Heart right ventricle (tissue), 16 donors: ENCODE measurements at places on chromosomes 16 and 17. TPM values are rescaled to one million over a fixed set of nuclear protein-coding genes. Genes with fewer than 3 reads are reported as not detected.

- peaks cover 25% of the 10 kb centered on the region for H3K36me3 ChIP-seq
- peaks cover 63% of the 10 kb centered on the region for H3K4me1 ChIP-seq
- peak overlapping the region; percentile 83 for H3K27ac ChIP-seq
- H3K4me3 ChIP-seq = no peak overlapping the region
- no peak for DNase-seq
Measured at GRCh38 chr17:4540224-4540651, 14.9 kb downstream of the MYBBP1A start.

NUDT21 gene
- total RNA-seq = 62.2 TPM

CORO7 gene
- 6.8 TPM for total RNA-seq

DPH1 gene
- 23.2 TPM for total RNA-seq

GRCh38 chr17:3851461-3852100 is 5.5 kb upstream of the NCBP3 start:
- no peak for DNase-seq
- H3K27ac ChIP-seq = no peak overlapping the region
- no peak overlapping the region for H3K4me3 ChIP-seq
- no peaks in the 10 kb centered on the region for H3K27me3 ChIP-seq
- H3K4me1 ChIP-seq = no peaks in the 10 kb centered on the region

DNA sequence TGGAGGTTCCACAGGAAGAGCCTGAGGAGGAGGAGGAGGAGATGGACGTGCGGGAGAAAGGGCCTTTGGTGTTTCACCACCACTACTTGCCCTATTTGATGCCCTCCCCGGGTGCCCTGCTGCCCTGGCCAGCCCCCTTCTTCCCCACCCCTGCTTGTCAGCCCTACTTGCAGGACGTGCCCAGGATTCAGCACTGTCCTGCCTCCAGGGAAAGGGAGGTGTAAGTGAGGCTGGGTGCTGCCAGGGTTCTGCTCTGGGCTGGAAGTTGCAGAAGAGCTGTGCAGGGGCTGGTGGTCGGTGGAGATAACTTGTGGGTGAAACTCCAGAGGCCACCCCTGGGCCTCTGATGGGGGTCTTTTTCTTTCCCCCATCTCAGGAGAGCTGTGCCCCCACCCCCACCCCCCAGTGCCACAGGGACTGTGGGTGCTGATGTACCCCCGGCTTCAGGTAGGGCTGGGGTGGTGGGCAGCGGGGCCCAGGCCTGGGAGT is 3.0 kb downstream of the PRR29 start:
- H3K4me1 ChIP-seq = peaks cover 69% of the 10 kb centered on the region
- DNase-seq = no peak
- peak overlapping the region; percentile 86 for H3K27ac ChIP-seq
- peaks cover 30% of the 10 kb centered on the region for H3K36me3 ChIP-seq
- H3K27me3 ChIP-seq = peaks cover 22% of the 10 kb centered on the region

DNA sequence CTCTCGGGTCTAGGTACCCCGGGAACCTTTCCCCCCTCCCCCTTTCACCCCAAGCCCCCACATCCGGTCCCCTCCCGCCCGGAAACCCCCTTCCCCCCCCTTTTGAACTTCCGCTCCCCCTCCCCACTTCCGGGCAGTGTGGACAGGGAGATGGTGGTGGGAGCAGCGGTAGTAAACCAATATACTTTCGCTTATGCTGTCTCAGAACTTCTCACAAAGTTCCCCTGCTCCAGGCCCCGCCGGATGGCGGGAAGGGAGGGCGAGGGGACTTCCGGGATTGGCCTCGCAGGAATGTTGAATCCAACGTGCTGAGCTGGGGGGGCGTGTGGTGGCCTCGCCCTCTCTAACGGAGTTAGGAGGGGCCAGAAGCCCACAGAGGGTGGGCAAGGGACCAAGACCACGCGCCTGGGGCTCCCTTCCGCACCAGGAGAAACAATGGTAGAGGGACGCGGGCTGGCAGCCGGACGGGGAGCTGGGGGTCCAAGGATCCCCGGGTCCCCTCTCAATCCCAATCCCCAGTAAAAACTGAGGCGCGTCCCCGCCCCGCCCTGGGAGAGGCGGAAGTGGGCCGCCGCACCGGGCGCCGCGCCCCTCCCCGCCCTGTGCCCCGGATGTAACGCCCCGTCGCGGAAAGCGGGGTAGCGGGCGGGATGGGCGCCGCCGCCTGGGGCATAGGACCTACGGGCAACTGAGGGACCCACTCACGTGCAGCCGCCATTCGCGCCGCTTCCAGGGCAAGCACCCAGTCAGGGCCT is 742 bp downstream of the PFN1 start:
- H3K27ac ChIP-seq = peak overlapping the region; percentile 100
- peak; percentile 66 for DNase-seq

DNA sequence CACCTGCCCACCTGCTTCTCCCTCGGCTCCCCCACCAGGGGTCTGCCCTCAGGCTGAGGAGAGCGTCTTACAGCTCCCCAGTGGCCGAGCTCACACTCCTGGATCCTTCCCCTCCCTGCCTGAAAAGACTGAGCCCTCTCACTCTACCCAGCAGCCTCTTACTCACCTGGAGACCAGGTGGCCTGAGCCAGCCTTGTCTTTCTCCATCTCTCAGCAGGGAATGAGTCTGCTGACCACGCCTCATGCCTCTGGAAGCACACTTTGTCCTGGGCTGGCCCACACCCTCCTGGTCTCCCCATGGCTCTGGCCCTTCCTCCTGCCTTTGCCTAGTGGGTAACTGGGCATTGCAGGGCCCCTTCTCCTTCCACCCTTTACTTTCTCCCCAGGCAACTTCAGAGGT is 177.2 kb downstream of the ENGASE start:
- no peak for DNase-seq
- peaks cover 93% of the 10 kb centered on the region for H3K27me3 ChIP-seq
- H3K4me3 ChIP-seq = no peak overlapping the region
- no peaks in the 10 kb centered on the region for H3K36me3 ChIP-seq
- no peak overlapping the region for H3K27ac ChIP-seq

- H3K36me3 ChIP-seq = no peaks in the 10 kb centered on the region
- H3K27ac ChIP-seq = no peak overlapping the region
- H3K4me3 ChIP-seq = no peak overlapping the region
- no peak for DNase-seq
- no peaks in the 10 kb centered on the region for H3K4me1 ChIP-seq
Measured at GRCh38 chr17:63041722-63042121, 75.7 kb downstream of the TANC2 start.

GRCh38 chr17:39598047-39598481 is 9.7 kb downstream of the NEUROD2 start:
- no peak overlapping the region for H3K27ac ChIP-seq
- H3K36me3 ChIP-seq = no peaks in the 10 kb centered on the region
- H3K4me1 ChIP-seq = peaks cover 15% of the 10 kb centered on the region
- peaks cover 94% of the 10 kb centered on the region for H3K27me3 ChIP-seq
- DNase-seq = no peak

EVPLL gene
- not detected for total RNA-seq

GRCh38 chr16:49281843-49282642 is 405 bp upstream of the CBLN1 start:
- peak overlapping the region; percentile 37 for H3K4me3 ChIP-seq
- peaks cover 93% of the 10 kb centered on the region for H3K27me3 ChIP-seq
- DNase-seq = peak; percentile 87
- no peaks in the 10 kb centered on the region for H3K36me3 ChIP-seq
- peaks cover 47% of the 10 kb centered on the region for H3K4me1 ChIP-seq

GRCh38 chr17:21034340-21035235 is 8.2 kb downstream of the USP22 start:
- peak overlapping the region; percentile 49 for H3K27ac ChIP-seq
- no peak for DNase-seq
- peaks cover 85% of the 10 kb centered on the region for H3K4me1 ChIP-seq
- peak overlapping the region; percentile 4 for H3K4me3 ChIP-seq
